ENCODE measurements at places on chromosomes 16 and 17.

DNA sequence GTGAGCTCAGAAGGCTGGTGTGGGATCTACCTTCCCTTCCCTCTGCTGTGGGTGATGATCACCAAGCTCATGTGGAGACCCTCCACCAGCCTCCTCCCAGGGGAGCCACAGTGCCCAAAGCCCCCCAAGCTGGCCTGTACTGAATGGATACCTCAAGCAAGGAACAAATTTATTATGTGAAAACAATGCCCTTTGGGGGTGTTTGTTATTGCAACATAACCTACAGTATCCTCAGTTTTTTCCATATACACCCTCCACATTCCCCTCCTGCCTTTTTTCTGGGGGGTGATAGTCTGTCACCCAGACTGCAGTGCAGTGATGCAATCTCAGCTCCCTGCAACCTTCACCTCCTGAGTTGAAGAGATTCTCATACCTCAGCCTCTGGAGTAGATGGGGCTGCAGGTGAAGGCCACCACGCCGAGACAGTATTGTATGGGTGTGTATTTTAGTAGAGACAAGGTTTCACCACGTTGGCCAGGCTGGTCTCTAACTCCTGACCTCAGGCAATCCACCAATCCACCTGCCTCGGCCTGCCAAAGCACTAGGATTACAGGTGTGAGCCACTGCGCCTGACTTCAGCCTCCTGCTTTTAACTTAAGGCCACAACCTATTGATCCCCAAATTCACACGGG lies 215.9 kb downstream of the CPPED1 start:
- DNase-seq: no peak

DNA sequence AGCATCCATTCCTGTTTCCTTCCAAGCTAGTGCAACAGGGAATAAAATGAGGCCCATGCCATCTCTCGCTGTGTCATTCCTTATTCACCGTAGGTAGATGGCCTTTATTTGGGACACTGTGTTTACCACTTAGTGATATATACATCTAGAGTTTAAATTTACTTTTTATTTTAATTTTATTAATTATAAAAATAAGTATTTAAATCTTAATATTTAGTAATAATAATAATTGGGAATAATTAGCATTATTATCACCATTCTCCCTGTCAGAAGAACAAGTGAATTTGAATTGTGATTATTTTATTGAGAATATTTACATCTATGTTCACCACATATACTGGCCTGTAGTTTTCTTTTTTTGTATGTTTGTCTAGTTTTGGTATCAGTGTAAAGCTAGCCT lies 692.9 kb upstream of the KIF2B start:
- DNase-seq: no peak

- no peak for DNase-seq
Observed at GRCh38 chr16:2214719-2214968, at the start of gene PGP. Gene PGP (minus strand): TSS chr16:2214840. CDS start chr16:2214777, 63 bp downstream.

DNA sequence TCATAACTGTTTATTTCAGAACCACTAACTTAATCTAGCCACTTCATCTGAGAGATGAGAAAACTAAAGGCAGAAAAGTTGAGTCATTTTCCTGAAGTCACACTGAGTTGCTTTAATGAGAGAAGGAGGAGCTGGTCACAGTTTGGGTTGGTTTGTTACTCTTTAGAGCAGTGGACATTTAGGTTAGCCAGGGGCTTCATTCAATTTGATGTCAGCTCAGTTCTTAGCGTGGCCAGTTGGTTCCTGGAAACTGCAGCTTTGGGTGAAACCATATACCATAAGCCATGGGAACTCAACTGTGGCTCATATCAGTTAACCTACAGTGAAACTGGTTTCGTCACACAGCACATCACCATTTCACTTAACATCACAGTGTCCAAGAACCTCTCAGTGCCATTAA lies 59.2 kb upstream of the ADORA2B start:
- no peak for DNase-seq

Data from stimulated activated CD4-positive, alpha-beta T cell treated with anti-CD3 and anti-CD28 coated beads, TNF-alpha, amount 100 ng/mL, for 24 hours (primary cell).